H9 (cell line): ENCODE measurements at places on chromosomes 2 and 18. TPM values are rescaled to one million over a fixed set of nuclear protein-coding genes. Genes with fewer than 3 reads are reported as not detected.

Gene PTPRN
- total RNA-seq, result 6.3 and 6.5 TPM in 2 replicates

Gene FBXO41
- 15.4 and 16.2 TPM in 2 replicates for total RNA-seq

Gene REG1A
- total RNA-seq, result not detected in 2 replicates

Gene MTLN
- total RNA-seq, result 15.8 and 16.3 TPM in 2 replicates

DNA sequence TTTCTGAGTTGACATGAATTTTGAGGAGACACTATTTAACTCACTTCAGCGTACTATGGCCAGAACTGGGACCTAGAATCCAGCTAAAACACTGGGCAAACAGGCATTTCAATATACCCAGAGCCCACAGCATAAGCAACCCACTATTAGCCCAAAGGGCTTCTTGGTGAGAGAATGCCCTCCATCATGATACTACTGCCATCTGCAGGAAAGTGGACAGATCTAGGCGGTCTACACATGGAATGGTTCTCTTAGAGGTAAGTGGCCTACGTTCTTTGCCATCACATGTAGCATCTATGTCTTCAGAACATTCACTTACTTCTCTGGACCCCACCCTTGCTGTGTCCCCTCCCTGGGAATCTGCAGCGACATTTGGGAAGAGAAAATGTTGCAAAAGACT is 181.3 kb upstream of the LINC00305 start:
- no peak overlapping the region for H3K27ac ChIP-seq
- no peaks in the 10 kb centered on the region for H3K27me3 ChIP-seq
- H3K36me3 ChIP-seq, result 0 out of 2 replicates have a peak, but pooled peaks cover 6% of the 10 kb centered on the region
- DNase-seq, result peak; percentile 49

- H3K36me3 ChIP-seq, result no peaks in the 10 kb centered on the region
- no peaks in the 10 kb centered on the region for H3K27me3 ChIP-seq
- DNase-seq, result no peak
- no peaks in the 10 kb centered on the region for H3K4me1 ChIP-seq
Observed at GRCh38 chr2:183522489-183523266, 398.4 kb downstream of the NUP35 start.

DNA sequence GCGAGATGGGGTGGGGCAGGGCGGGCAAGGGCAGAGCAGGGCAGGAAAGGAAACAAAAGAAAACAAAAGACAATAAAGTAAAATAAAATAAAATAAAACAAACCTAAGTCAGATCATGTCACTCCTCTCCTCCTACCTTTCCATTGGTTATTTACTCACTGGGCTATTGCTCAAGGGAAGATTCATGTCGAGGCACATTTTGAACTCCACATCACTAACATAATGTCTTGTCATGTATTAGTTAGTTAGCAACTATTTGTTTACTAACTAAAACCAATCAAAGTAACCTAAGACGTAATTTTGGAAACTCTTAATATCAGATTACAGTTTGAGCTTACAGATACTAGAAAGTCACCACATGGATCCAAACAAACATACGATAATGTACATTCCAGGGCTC is 2.2 kb downstream of the C1D start:
- no peaks in the 10 kb centered on the region for H3K27me3 ChIP-seq
- H3K36me3 ChIP-seq, result no peaks in the 10 kb centered on the region
- peaks cover 2% of the 10 kb centered on the region; the same call in 1 of the 2 replicates for H3K4me1 ChIP-seq

- H3K36me3 ChIP-seq, result no peaks in the 10 kb centered on the region
- H3K27ac ChIP-seq, result no peak overlapping the region
- DNase-seq, result no peak
- no peaks in the 10 kb centered on the region for H3K27me3 ChIP-seq
- no peak overlapping the region for H3K4me3 ChIP-seq
Observed at GRCh38 chr2:99495115-99495860, 5.5 kb upstream of the REV1 start.

GRCh38 chr2:240024766-240025165 is 376 bp downstream of the NDUFA10 start:
- no peaks in the 10 kb centered on the region for H3K4me1 ChIP-seq
- H3K27me3 ChIP-seq, result no peaks in the 10 kb centered on the region; the same call in 1 of the 2 replicates
- no peak for DNase-seq
- no peak overlapping the region for H3K27ac ChIP-seq
- H3K4me3 ChIP-seq, result peak overlapping the region; percentile 95

- no peak for DNase-seq
- H3K4me1 ChIP-seq, result no peaks in the 10 kb centered on the region
- no peaks in the 10 kb centered on the region for H3K27me3 ChIP-seq
- no peak overlapping the region for H3K4me3 ChIP-seq
Observed at GRCh38 chr2:11092701-11093335, 62.4 kb upstream of the SLC66A3 start.

- DNase-seq, result no peak
- H3K27me3 ChIP-seq, result no peaks in the 10 kb centered on the region
- no peak overlapping the region for H3K4me3 ChIP-seq
- H3K27ac ChIP-seq, result no peak overlapping the region
- H3K36me3 ChIP-seq, result no peaks in the 10 kb centered on the region
Observed at GRCh38 chr2:136162438-136162837, 44.5 kb upstream of the CXCR4 start.
